NCI-H748 treated with DMSO at 0.1 percent for 48 hours (cell line): ENCODE measurements at places on chromosomes 5 and 9.

DNA sequence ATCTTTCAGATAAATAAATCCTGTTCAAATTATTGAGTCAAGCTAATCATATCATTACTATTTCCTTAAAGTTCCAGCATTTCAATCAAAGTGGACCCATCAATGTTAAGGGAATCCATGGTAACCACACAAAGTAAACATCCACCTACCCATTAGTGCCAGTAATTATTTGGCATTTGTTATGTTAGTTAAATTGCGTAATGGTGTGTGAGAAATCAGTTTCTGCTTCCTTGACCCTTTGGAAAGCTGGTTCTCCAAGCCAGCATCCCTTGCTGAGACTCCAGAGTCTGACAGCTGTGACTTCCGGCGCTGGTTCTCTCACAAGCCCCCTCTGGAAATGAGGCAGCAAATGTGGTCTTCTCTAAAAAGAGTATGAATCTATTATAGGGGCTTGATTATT lies 308.6 kb upstream of the EFNA5 start:
- DNase-seq = peak; percentile 93

DNA sequence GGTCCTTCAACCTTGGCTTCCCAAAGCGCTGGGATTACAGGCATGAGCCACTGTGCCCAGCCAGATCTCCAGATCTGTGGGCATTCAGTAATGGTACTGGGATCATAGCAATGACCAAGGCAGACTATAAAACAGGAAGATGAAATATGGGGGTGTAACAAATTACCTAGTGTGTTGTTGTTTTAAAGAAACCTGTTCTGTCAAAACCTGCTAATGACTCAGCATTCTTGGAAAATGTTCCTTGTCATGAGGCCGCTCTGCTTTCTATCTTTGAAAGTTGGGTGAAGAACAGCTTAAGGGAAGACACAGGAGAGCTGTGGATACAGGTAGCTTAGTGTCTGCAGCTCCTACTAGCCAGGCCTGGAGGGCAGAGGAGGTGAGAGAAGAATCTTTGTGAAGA lies 19.4 kb downstream of the TARS1 start:
- no peak for DNase-seq

DNA sequence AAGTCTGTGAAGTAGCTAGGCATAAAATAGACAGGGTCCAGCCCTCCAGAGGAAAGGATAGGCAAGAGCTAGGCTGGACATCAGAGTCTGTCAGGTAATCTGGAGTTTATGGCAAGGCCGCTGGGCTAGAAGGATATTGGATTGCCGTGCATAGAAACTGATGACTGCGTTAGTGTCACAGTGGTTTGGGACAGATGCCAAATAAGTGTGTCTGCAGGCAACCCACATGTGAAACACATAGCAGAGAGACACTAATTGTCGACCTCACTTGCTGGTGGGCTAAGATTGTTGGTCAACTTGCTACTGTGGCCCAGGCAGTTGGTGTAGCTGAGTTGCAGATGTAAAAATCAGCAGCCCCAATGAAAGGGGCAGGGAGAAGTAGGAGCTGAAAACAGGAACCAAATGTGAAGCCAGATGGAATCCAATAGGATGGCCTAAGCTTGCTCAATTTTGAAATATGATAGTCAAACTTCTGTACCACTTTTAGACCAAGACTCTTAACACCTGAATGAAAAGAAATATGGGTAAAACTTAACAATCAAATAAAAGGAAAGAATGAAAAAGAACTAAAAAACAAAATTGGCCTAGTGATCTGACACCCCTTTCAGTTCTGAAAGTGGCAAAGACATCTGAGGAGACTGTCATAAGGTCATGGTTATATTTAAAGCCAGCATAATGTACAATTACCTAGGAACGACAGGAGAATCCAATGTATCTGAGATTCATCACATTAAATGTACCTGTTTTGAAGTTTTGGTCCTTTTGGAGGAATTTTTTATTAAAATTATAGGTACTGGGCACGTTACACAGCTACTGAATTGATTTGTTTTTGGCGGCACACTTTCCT lies 243.3 kb upstream of the ACTBL2 start:
- DNase-seq = no peak

GRCh38 chr9:10252174-10252573 lies 360.6 kb downstream of the PTPRD start:
- DNase-seq = peak; percentile 79

DNA sequence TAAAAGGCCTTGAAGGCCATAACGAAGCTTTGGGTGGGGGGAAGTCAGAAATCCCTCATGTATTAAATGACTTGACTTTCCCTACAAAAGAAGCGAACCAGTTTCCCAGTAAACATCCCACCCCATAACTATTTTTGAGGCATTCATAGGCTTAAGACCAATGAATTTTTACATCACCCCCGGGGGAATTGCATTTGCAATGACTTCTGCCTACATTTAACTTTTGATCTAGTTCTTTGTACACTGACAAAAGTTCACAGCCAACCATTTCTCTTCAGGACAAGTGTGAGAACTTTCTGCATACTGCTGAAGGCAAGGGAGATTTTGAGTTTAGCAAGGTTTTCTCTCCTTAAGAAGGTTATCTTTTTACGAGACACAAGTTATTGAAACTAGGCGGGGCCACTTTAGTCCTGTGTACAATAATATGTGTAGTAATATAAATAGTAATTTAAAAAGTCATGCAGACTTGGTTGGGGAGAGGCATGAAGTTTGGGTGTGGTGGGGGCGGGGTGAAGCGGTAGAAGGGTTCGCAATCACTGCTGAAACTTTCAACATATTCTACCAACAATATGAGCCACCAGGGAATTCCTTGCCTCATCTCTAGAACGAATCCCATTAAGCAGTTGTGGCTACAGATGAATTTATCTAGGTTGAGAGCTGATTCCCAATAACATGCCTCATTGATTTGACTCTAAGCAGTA lies 2.5 kb downstream of the TJP2 start:
- DNase-seq = no peak

DNA sequence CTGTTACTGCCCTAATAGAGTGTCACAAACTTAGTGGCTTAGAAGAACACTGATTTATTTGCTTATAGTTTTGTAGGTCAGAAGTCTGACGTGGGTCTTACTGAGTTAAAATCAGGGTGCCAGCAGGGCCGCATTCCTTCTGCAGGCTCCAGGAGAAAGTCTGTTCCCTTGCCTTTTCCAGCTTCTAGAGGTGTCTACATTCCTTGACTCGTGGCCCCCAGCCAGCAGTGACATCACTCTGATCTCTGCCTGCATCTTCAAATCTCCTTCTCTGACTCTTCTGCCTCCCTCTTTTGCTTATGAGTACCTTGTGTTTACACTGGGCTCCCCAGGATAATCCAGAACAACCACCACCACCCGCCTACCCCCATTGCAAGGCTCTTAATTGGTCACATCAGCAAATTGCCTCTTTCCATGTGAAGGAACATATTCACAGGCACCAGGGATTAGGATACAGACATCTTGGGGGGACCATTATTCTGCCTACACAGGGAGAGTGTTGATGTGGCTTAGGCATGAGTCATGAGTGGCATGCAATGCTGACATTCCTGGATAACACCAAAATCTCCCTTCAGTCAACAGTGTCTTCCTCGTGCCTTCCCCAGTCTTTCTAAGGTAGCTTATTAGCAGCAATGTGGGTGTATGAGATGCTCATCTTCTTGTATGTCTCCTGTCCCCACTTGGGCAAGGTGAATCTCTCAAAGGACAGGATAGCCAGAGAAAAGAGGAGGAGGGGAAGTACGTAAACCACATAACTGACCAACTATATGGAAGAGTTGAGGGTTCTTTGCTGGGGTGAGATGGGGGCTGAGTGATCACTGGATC lies 24.4 kb downstream of the CYFIP2 start:
- DNase-seq = no peak

DNA sequence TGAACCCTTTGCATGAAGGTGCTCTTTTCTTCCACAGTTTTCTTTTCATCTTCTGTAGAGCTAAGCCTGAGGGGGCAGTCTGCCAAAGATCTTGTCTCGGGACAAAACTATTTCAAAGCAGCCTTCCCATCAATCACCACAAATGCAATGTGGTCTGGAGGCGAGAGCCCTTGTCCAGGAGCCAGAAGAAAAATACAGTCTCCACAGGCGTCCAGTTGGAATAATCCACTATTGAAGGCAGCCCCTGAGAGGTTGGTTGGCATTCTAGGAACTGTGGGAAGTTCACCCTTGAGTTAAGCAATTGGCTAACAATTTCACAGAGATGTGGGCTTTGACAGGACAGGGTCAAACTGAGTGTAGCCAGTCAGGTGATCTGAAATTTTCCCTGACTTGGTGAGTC lies 72.0 kb downstream of the SEMA6A start:
- no peak for DNase-seq

GRCh38 chr5:178429156-178429468 lies 161.1 kb downstream of the COL23A1 start:
- no peak for DNase-seq

DNA sequence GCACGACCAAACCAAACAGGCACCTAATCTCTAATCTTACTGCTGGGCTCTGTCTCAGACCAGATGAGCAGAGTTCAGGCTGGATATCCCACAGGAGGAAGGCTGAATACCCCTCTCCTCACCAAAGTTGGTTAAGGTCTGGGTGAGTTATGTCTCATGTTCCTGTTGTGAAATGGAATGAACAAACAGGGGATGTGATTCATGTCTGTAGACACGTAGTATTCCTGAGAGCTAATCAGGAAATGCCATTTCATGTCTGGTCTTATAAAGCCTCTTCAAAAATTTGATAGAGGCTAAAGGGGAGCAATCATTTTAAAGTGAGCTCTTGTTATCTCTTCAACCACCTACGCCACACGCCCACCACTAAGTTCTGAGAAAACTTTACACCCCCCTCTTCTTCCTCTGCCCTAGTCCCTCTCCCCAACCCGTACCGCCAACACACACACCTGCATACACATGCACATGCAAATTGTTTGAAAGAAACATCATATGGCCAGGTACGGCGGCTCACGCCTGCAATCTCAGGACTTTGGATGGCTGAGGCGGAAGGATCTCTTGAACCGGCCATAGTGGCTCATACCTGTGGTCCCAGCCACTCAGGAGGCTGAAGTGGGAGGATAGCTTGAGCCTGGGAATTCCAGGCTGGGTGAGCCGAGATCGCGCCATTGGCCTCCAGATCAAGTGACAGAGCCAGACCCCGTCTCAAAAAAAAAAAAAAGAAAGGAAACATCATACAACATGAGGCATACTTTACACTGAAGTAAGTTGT lies 69.8 kb upstream of the RAI14 start:
- DNase-seq = no peak

GRCh38 chr9:136686794-136687711 lies at the start of gene AGPAT2:
AGPAT2 (minus strand) TSS chr9:136687457; CDS start chr9:136687357, 100 bp downstream.
- peak; percentile 54 for DNase-seq

- DNase-seq = no peak
Observed at GRCh38 chr5:157866536-157866935, 7.6 kb upstream of the CLINT1 start.

DNA sequence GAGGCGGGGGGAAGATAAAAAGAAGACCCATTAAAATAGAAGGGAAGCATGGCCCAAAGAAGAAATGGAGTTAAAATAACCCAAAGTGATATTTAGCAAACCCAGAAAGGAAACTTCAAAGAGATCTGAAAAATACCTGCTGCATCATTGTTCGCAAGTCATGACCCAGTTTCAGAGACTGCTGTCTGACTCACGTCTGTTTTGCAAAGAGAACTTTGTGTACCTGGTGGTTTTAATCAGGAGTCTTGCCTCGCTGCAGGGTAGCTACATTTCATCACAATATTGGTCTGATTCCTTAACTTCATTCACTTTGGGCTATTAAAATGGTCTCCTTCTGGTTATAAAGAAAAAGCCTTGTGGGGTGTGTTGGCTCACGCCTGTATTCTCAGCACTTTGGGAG lies 461.1 kb upstream of the DAP start:
- no peak for DNase-seq

DNA sequence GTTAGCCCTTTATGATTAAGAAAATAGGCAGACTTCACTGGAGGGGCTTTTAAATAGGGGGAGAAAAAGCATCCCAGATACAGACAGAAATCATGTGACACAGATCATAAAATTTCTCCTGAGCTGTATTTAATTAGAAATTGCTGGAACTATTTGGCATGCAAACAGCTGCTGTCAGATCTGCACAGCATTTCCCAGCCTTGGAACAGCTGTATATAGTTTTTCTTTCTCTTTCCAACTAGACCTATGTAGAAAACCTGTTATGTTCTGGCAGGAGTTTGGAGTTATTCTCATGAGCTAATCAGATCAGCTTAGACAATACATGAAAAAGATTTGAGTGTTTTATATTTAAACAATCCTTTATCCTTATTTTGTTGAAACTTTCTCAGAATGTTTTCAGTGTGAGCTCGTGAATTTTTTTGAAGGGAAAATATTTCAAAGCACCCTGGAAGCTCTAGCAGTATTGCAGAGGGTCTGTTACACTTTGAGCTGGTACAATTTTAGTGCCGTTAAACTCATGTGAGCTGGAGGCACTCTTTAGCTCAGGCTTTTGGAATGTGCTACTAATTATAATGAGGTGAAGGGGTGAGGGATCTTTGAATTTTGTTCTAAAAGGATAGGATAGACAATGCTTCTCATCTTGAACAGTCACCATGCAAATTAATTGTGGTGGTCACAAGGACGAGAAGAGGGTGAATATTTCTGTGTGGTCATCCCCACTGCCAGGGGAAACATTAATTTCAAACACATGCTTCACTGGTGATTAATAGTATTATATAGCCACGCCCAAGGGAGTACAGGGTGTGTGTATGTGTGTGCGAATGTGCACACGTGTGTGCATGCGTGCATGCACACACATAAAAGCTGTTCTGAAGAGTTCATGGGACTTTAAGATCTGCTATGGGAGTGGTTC lies 239.4 kb upstream of the FBXL7 start:
- no peak for DNase-seq

DNA sequence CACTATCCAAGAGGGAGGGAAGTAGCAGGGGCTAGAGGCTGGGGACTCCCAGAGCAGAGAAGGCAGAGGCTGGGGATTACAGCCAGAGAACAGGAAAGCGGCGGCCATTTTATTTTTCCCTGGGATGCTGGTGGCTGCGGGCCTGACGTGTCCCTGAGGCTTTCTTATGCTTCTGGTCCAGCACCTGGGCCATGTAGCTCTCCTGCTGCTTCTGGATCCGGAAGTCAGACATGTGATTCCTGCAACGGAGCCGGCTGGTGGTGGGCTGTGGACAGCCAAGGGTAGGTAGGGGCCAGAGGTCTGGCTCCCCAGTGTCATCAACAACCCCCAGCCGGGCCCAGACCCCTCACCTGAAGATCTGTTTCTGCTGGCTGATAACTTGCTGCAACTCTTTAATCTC lies 1.8 kb upstream of the PROB1 start:
- no peak for DNase-seq

GRCh38 chr9:10773136-10773535 lies 160.3 kb upstream of the PTPRD start:
- no peak for DNase-seq

DNA sequence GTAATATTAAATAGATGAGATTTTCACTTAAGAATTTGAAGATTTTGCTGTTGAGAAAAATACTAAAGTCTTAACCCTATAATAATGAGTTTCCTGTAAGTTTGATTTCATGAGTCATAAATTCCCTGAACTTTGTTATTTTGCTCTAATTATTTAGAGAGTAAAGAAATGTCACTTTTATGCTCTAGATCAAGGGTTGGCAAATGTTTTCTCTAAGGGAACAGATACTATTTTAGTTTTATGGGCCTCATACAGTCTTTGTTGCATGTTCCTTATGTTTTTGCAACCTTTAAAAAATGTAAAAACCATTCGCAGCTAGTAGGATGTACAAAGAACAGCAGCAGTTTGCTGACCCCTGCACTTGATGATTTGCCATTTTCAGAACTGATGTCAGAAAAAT lies 480 bp upstream of the TXNDC8 start:
- DNase-seq = no peak
